ENCODE measurements at places on chromosomes 3 and 15.

DNA sequence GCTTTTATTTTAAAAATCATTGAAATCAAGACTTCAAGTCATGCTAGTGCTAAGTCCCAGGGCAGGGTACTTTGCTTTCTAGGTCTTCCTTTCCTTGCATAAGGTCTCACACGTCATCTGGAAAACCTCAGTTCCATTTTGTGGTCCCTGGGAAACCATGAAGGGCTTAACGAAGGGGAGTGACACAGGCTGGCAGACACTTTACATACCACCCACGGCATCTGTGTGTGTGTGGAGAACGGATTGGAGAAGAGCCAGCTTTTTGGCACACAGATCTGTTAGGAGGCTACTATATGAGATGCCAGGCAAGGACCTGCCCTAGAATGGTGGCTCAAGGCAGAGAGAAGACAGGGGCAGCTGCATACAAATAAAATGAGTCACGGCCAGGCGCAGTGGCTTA is 107.5 kb upstream of the NSMCE3 start:
- DNase-seq, result no peak

GRCh38 chr3:186823386-186823785 is 17.1 kb upstream of the RFC4 start:
- DNase-seq, result no peak

- DNase-seq, result no peak
Measured at GRCh38 chr3:63523100-63523499, 129.4 kb upstream of the SNTN start.

DNA sequence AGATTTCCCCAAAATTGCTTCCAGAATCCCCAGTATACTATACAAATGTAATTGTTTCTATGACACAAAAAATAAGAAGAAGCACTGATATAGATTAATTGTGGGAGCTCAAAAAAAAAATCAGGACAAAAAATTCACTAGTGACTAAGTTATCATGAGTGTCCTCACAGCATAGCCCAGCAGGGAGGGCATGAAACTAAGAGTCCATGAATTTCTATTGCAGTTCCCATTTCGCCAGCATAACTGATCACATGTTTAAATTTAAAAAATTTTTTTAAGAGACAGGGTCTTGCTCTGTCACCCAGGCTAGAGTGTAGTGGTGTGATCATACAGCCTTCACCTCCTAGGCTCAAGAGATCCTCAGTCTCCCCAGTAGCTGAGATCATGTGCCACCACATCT is 10.6 kb downstream of the NCEH1 start:
- DNase-seq, result no peak

- DNase-seq, result peak; percentile 76
Measured at GRCh38 chr3:42376344-42376798, 34.0 kb downstream of the LYZL4 start.

DNA sequence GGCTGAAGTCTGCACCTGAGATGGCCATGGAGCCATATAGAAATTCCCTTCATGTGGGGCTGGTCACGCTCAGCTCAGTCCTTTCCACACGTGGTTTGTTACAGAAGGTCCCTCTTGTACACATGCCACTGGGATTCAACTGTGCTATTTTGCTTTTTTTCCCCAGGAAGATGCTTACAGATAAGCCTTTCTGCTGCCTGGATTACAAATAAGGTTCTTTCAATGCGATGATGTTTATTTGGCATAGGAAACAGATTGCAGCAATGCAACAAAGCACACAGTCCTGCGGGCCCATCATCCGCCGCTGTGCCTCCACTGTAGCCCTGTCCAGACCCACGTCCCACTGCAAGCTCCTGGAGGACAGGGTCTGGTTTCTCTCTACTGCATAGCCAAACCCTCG is 124.8 kb downstream of the XXYLT1 start:
- DNase-seq, result no peak
